ENCODE measurements at places on chromosomes 3 and 15. TPM values are rescaled to one million over a fixed set of nuclear protein-coding genes. Genes with fewer than 3 reads are reported as not detected.

DNA sequence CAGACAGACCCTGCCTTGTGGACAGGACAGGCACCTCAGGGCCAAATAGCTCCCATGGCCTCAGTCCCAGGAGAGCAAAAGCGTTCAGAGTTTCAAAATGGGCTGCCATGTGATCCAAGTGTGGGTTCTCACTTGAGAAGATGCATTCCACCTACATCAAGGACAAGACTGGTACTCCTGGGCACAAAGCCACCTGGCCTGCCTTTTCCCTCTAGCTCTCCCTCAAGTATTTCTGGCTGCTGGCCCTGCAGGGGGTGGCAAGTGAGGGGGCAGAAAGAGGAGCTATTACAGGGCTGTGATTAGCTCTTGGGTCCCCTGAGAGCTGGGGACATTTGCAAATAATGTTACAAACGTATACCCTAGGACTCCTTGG, 6.5 kb upstream of the COL7A1 start:
- DNase-seq = peak; percentile 53

GRCh38 chr15:50685976-50686468, 575 bp downstream of the TRPM7 start:
- DNase-seq = peak; percentile 77

SETD5 gene
- total RNA-seq = 103 TPM

LRTM1 gene
- not detected for total RNA-seq

GRCh38 chr3:110569073-110569472, 502.5 kb upstream of the NECTIN3 start:
- no peak for DNase-seq

- DNase-seq = no peak
These were observed 345.8 kb upstream of the ROBO2 start for GRCh38 chr3:76694063-76694462.

ROBO1 gene
- total RNA-seq = 69.8 TPM

DNA sequence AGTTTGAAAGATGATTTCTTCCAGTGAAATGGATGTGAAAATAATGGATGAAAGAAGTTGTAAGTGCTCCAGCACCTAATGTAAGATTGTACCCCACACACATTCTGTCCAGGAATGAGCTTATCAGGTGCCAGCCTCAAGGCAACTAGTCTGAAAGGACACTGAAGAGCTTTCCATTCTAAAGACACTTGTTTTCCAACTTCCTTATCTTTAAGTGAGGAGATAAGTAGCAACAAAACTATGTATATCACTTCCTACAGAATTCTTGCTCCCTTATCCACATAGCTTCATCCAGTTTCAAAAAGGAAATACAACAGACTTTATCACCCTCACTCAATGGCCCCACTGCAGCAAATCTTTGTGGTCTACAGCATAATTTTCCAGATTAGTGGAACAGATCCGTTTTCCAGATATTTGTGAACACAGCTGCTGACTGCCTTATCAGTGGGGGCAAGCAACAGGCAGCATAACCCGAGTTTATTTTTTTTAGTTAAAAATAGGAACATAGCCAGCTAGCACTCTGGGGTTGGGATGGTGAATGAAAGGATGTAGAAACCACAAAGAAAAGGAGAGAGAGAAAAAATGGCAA, 60.6 kb downstream of the CD200R1L start:
- DNase-seq = peak; percentile 78

DNA sequence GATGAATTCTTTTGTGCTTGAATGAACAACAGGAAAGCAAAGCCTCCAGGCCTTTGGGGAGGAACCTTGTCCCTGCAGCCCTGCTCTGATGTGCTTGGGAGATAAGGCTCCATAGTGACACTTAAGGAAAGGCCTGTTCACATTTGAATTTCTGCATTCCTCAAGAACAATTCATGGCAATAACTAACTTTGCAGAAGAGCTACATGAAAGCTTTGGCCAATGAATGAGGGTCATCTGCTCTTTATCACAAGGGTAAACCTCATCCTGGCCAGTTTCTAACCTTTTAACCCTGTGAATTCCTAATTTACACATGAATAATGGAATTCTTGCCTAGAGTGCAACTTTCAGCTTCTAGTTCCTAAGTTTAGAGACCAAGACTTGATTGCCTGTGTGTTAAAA, 5.6 kb downstream of the PRTG start:
- no peak for DNase-seq

PAK6 gene
- total RNA-seq = not detected

DNA sequence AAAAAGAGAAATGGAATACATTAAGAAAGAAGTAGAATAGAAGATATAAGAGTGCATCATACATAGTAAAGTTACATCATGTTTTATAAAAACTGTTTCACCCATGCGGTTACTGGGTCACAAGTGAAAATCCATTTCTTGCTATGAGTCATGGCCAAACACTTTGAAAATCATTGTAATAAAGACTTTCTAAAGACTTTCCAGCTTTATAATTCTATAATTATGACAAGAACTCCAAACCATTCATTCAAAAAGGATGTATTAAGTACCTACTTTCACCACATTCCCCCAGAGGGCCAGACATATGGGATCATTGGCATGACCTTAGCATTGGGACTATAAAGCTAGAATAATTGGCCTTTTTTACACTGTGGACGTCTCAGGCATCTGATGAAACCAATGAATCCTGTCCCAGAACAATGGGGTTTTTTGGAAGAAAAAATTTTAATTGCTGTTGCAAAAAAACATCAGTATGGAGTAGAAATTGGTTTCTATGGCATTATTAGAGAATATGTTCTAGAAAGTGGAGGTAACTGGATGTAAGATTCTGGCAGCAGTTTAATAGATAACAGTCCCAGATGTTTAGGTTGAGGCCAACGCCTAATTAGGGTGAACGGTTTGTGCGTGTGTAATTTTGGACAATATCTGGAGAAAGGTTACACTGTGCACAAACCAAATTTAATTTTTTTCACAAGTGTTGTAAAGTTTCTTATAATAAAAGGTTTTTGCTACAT, 3.3 kb upstream of the SKIC8 start:
- peak; percentile 92 for DNase-seq

GP9 gene
- not detected for total RNA-seq

GRCh38 chr15:46956456-46956855, 760.8 kb upstream of the SEMA6D start:
- DNase-seq = no peak

FSD2 gene
- not detected for total RNA-seq

CPLX3 gene
- not detected for total RNA-seq

- peak; percentile 62 for DNase-seq
These were observed 841 bp downstream of the POGLUT1 start for GRCh38 chr3:119469418-119470189.

DNA sequence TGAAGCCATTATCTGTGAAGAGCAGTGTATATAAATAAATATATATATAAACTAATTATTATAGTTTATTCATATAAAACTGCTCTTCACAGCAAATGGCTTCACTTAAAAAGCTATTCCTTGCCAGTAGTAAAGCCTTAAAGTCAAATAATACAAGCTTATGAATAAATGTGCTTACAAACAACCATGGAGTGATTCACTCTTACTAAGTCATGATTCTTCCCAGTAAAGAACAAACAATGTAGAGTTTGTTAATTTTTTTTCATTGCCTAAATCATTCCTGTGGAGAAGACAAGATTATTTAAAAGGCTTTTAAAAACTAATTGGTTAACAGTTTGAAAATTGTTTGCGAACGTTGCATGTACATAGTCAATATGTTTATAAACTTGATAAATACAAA, 140.7 kb downstream of the PLCH1 start:
- DNase-seq = no peak

TGM4 gene
- not detected for total RNA-seq

DNA sequence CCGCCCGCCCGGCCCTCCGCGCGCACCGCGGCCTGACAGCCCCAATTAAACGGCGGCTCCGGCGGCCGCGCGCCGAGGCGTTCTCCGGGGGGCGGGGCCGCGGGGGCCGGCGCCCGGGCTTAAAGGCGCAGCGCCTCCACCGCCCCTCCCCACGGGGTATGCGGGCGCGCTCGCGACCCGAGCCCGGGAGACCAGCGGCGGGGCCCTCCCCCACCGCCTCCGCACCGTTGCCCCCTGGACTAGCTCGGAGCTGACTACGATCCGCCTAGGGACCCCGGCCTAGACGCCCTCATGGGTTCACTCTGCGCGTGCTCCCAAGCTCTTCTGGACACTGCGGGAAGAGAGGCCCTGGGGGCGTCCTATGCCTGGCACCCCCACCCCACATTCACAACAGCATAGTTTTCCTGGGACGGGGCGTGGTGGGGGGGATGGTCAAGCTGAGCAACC, at the start of gene DUSP7:
Gene DUSP7, minus strand, starts transcription at position 51 of the 447 bp plus-strand sequence. CDS start 205 bp downstream, outside the sequence.
- peak; percentile 97 for DNase-seq

DNA sequence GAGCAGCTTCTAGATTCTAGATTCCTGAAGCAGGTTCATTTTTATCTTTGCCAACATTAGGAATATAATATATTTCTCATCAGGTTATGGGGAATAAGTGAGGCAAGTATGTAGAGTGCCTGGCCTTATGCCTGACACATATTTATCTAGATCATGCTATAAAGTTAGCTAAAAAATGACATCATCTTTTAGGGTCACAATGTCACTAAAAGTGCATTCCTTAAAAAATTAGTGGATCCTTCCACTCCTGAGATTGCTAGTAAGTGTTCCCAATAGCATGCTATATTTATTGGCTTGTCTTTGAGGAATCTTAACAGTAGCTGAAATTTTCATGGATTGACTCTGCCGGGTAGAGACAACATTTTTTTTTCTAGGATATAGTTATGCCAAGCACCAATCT, 305.9 kb upstream of the TMCO5A start:
- DNase-seq = no peak

DNA sequence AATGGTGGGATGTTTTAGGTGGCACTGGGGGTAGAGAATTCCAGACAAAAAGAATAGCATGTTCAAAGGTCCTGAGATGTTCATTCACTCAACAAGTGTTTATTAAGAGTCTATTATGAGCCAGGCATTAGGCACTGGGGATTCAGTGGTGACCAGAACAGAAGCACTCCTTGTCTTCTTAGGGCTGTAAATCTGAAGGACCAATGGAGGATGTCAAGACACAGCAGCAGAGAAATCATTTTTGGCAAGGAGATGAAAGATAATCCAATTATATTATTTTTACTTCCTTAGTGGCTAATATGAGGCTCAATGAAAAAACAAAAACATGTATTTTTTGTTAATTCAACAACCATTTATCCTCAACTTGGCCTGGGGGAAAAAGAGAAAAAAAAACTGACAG, 218.5 kb downstream of the SLC9A9 start:
- DNase-seq = no peak

MCTP2 gene
- 16.3 TPM for total RNA-seq

GRCh38 chr3:135731546-135731945, 234.0 kb upstream of the PPP2R3A start:
- DNase-seq = no peak

GRCh38 chr15:97691078-97691477, 269.4 kb upstream of the ARRDC4 start:
- no peak for DNase-seq

DNA sequence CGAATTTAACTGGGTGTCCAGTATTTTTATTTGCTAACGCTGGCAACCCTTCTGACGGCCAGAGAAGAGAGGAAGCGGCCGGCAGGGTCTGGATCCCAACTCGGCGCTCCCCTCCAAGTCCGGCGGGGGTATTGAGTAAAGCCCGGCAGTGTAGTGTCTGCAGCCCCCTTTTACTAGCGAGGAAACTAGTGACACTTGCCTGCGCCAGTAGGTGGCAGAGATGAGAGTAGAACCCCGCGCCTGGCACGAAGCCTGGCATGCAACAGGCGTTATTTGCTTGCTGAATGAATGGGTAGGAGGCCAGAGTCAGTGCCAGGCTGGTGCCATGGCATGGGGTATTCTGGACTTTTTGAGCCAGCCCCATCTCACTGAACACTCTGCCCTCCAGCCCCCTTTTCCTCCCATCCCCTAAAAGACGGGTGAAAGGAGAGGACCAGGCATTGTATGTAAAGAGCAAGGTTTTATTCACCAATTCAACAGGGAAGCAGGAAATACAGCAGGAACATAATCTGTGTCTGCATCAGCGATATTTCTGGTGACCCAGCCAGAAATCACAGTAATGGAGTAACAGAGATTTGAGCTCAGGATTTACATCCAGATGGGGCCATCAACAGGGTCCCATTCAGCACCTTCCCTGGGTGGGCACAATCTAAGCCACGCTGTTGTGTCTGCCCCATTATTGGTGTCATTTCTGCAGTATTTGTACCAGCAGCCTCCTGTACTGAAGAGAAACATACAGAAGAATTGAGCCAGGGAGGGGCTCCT, 788 bp upstream of the WDR73 start:
- peak; percentile 96 for DNase-seq

DNA sequence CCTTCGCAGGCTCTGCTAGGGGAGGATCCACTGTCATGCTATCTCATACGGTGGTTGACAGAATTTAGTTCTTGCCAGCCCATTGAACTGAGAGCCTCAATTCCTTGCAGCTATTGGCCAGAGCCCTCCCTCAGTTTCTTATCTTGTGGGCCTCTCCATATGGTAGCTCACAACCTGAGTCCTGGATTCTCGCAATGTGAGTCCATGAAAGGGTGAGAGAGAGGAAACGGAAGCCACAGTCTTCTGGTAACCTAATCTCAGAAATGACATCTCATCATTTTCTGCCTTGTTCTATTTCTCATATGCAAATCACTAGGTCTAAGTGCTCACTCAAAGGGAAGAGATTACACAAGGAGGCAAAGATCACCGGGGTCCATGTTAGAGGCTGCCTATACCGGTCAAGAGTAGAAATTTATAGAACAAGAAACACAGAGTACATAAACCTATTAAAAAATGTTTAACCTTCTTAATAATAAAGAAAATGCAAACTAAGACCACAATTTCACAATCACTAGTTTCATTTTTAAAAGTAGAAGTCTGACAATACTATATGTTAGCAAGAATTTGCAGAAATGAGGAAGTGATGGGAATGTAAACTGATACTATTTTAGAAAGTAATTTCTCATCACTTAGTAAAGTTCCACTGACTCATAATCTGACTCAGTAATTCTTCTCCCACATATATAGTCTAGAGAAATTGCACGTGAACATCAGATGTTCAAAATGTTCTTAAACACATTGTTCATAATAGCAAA, 378.4 kb upstream of the AGTR1 start:
- DNase-seq = peak; percentile 80

RARB gene
- total RNA-seq = 4.1 TPM

DNA sequence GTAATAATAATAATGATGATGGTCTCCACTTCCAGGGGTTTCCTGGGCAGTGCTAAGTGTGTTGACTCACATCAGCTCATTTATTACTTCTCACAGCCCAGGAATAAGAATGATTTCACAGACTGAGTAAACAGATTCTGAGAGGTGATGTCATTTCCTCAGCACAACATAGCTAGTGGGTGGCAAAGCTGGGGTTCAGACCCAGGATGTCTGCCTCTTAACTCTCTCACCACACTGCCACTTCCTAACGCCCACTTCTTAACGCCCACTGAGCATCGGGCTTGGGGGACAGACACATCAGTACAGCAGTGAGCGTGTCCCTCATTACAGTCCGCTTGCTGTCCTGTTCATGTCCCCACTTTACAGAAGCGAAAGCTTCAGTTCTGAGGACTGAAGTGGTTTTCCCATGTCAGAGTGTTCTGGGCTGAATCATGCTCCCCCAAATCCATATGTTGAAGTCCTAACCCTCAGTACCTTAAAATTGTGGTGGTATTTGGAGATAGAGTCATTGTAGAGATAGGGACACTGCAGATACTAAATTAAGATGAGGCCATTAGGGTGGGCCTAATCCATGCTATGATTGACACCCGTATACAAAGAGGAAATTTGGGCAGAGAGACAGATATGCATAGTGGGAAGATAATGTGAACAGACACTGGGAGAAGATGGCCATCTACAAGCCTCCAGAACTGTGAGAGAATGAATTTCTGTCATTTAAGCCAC, 68.0 kb downstream of the ATP2B2 start:
- DNase-seq = peak; percentile 97

Data from osteoblast (primary cell).